WTC11 (cell line): ENCODE measurements at places on chromosomes 16 and 17.
A peak's percentile ranks its signal among the peaks of the same experiment; 100 is the strongest.

DNA sequence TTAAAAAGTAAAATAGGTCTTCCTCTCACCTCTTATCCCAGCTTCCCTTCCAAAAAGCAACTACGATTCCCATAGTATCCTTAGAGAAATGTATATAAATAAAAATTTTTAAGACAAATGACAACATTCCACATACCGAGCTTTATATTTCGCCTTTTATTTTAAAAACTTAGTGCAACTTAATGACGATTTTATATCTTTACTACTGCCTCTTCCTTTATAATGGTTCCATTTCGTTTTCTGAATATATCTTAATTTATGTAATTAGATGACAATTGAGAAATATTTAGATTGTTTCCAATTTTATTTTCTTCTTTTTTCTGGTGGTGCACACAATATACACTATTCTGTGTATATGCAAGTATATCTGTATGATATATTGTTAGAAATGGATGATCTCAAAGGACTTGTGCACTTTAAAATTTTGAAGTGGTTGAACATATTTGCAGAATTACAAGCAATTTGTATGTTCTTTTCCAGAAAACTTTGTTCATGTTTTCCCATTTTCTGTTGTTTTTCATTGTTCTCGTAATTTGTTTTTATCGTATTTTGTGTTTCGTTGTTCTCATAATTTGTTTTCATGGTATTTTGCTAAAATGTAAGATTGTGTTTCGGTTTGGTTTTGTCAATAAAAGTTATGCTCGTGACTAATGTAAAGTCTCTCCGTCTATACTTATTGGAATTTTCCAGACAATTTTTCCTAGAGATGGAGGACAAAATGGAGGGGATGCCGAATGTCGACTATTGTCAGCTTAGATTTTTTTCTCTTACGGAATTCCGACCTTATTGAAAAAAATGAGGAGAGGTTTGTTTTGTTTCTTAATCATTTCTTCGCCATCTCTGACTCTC lies 20.4 kb upstream of the HOXB13 start:
- no peak for DNase-seq

- no peak for DNase-seq
Measured at GRCh38 chr17:77480199-77480508, 339.4 kb downstream of the SEC14L1 start.

- DNase-seq = no peak
Measured at GRCh38 chr17:69473841-69474831, 59.6 kb downstream of the MAP2K6 start.

- no peak for DNase-seq
Measured at GRCh38 chr17:37604556-37604955, 4.7 kb downstream of the SYNRG start.

GRCh38 chr16:67893743-67894399 lies 817 bp downstream of the PSKH1 start:
- DNase-seq = peak; percentile 53

DNA sequence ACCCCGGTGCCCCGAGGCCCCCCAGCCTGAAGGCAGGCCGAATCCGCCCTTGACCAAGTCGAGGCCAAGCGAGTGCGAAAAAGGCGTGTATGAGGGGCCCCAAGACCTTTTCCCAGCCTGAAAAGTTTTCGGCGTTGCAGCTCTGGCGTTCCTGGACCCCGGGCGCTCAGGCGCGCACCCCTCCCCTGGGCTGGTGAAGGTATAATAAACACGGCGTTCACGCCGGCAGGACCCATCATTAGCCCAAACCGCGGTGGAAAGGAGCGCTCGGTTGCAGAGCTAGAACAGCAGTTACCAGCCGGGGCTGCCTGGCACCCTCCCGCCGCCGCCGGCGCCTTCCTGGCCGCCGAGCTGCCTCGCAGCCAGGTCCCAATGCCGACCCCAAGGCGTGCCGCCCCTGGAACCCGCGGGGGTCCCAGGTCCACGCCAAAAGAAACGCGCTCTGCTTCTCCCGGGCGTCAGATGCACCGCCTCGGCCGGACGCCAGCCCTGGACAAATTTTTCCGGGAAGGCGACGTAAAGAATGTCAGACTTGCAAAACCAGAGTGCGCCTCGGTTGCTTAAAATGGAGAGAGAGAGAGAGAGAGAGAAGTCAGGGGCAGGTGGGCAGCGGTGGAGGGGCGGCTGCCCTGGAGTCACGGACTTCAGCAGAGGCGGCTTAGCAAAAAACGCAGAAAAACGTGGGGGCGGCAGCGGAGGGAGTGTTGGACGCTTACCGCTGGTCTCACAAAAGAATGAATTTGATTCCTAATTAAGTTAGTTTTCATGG lies 11.5 kb upstream of the FOXF1 start:
- no peak for DNase-seq

DNA sequence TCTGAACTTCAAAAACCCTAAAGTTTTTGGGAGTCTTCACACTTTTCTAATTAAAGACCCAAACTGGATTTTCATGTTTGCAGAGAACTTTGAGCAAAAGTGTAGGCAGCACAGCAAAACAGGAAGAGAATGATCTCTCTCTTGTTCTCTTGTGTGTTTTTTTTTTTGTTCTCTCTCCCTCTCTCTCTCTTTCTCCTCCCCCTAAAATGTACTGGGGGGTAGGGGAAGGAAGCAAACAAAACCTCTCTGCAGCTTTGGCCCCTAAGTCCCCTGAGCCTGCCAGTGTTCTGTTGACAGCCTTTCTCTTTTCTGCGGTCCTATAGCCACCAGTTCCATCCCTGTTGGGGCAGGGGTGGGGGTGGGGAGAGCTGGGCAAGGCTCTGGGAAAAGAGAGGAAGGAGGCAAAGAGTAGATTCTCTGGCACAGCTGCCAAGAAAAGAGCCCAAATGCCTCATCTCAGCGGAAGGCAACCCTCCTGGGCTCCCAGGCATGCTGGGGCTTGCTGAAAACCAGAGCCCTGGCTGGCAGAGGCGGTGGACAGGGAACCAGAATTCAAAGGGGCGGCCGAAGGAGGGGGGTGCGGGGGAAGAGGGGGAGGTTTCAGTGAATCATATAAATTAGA lies 295.3 kb downstream of the SOX9 start:
- DNase-seq = no peak

DNA sequence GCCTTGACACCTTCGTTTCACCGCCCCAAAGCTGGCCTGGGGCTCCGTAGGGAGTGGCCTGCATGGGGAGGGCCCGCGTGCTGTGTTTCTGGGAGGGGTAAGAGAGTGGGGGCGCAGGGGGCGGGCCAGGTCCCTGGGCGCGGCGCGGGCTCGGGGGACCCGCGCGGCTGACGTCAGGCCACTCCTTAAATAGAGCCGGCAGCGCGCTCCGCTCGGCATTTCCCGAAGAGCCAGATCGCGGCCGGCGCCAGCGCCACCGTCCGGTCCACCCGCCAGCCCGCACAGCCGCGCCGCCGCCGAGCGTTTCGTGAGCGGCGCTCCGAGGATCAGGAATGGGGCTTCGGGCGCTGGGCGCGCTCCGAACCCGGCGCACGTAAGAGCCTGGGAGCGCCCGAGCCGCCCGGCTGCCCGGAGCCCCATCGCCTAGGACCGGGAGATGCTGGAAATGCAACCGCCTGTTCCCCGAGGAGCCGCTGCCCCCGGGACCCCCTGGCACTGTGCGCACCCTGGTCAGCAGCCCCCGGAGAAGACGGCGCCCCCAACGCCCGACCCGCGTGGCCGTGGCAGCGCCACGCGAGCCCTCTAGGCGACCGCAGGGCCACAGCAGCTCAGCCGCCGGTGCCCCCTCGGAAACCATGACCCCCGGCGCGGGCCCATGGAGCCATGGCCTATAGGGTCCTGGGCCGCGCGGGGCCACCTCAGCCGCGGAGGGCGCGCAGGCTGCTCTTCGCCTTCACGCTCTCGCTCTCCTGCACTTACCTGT lies at the start of gene HS3ST2:
HS3ST2 (plus strand) TSS at position 215 of the 763 bp plus-strand sequence; CDS start at position 664, 449 bp downstream.
- peak; percentile 65 for DNase-seq
